Karpas-422 (cell line): ENCODE measurements at places on chromosomes 11 and 22.

DNA sequence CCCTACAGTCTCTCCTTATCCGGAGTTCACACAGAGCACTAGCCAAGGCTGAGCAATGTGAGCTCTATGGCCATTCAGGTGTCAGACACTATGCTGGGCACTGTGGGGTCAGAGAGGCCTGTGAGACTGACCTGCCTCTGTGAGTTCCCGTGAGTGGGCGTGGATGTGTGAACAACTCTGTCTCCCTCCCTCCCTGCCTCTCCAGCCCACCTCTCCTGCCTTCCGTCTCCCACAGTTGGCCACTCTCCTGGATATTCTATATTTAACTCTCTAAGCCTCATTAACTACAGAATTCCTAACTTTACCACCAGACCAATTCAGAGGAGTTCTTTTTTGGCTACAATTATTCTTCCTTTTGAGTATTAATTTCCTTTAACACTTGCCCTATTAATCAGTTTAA, 191.6 kb upstream of the NCAM1 start:
- no peak for DNase-seq

DNA sequence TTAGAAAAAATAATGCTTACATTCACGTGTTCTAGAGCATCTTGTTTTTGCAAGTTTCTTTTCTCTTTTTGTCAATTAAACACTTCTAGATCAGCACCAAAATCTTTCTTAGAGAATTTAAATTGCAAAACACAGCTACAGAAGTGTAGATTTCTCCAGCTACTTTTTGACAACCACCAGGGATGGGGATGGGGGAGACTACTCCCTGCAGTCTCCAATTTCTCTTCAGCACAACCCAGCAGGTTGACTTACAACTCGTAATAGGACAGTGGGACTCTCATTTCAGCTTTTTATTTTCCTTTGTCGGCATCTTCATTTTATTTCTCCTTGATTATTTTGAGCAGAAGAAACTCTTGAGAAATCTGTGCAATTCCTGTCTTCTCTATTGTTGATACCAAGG, 441.2 kb downstream of the LRRC4C start:
- no peak for DNase-seq

DNA sequence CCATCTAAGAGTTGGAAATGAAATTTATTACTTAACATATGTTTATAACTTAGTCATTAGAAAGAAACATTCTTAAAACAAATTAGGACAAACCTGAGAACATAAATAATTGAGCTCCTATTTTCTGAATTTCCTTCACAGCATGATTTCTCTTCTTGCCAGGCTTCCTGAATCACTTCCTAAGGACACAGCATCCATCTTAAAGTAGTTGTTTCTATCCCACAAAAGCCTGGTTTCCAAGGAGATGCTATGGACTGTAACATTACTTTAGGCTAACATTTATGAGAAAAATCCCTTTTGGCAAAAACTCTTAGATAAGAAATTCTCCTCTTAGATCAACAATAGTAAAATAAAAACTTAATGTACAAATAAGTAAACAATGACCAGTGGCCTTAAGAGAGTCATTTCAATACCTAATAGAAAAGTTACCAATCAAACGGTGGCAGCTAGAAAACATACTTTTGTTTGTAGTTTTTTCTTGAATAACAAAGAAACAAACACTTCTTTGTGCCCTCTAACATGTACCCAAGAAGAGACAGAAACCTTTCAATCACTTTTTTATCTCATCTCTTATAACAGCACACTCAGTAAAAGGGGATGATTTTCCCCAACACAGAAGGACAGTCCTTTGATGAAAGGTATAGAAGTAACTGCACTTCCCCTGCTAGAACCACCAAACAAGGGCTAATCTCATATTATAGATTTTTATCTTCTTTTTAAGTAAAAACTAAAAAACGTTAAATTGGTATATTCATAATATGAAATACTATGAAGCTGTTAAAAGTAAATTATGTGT, 74.5 kb downstream of the TTC28 start:
- no peak for DNase-seq

- DNase-seq = no peak
These were observed 126.6 kb downstream of the BUD13 start for GRCh38 chr11:116646191-116646590.

GRCh38 chr22:17980638-17981051, 43.7 kb downstream of the MICAL3 start:
- no peak for DNase-seq

DNA sequence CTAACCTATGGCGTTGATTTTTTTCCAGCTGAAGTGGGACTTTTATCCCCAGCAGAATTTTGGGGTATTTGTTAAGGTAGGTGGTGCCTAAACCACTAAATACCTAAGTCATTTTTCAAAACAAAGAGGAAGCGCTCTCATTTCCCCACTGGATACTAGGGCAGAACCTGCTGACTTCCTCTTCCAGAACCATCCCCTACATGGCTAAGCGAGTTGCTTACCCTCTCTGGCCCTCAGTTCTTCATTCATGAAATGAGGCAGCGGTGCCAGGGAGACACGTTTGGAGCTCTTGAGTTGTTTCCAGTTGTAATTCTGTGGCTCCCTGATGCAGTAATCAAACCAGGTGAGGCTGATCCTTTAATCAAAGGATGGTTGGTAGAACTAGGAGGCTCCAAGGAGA, 10.0 kb upstream of the MTMR3 start:
- DNase-seq = no peak

DNA sequence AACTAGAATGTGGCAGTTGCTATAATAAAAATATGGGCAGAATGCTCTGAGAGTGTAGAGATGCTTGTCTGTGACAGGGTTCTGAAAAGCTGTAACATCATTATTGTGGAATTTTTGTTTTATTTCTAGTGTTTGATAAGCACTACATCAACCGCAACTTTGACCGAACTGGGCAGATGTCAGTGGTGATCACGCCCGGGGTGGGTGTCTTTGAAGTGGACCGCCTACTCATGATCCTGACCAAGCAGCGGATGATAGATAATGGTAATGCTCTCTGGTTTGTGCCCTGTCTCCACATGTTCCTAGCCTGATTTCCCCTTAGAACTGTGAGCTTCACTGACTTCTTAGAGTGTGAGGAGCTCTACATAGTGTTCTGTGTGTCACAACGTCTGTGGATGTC, 48.8 kb downstream of the DEPDC5 start:
- no peak for DNase-seq
